ENCODE measurements at places on chromosomes 6 and 20. TPM values are rescaled to one million over a fixed set of nuclear protein-coding genes. Genes with fewer than 3 reads are reported as not detected.

NOTCH4 gene
- 1.1 TPM for total RNA-seq

ZFP57 gene
- not detected for total RNA-seq

ISM1 gene
- total RNA-seq = 0.24 TPM

ZSWIM3 gene
- total RNA-seq = 1.8 TPM

BTNL2 gene
- total RNA-seq = not detected

ARMC12 gene
- total RNA-seq = 0.76 TPM

POU3F2 gene
- total RNA-seq = not detected

Data from A549 treated with Mapracorat at 1 μM for 4 hours (cell line).